ENCODE measurements at places on chromosomes 11 and 22. TPM values are rescaled to one million over a fixed set of nuclear protein-coding genes. Genes with fewer than 3 reads are reported as not detected.

DNA sequence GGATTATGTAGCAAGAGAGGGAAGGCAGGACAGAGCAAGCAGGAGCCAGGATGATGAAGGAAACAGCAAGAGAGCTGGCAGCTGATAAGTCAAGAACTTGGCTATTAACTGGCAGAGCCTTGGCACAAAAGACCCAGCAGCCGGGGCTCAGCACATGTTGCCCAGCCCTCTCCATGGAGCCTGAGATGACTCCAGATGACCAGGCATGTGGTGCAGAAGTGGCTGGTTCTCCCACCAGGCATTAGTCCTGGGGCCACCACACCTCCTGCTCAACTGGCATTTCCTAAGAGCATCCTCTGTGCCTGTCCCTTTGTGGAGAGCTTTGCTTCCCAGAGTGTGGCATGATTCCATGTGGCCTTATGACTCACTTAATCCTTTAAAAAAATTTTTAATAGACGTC lies 522.6 kb downstream of the MN1 start:
- H3K27ac ChIP-seq = no peak overlapping the region
- no peaks in the 10 kb centered on the region for H3K36me3 ChIP-seq
- H3K4me3 ChIP-seq = no peak overlapping the region
- no peaks in the 10 kb centered on the region for H3K4me1 ChIP-seq

BCO2 gene
- total RNA-seq = 8.4 TPM

DNA sequence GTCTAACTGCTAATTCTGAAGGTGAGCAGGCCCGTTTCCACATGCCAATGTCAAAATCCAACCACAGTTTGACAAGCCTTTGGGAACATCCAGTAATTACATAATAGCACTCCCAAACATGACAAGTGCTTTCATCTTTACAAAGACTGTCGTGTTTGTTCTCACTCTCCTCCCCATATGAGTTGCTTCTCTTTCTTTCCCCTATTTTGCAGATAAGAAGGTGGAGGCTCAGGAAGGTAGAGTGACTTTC lies 55.9 kb upstream of the CD44 start:
- no peaks in the 10 kb centered on the region for H3K27me3 ChIP-seq
- H3K4me1 ChIP-seq = peaks cover 44% of the 10 kb centered on the region
- no peak for DNase-seq
- no peaks in the 10 kb centered on the region for H3K36me3 ChIP-seq
- peak overlapping the region; percentile 71 for H3K27ac ChIP-seq
- H3K4me3 ChIP-seq = no peak overlapping the region

CRYBA4 gene
- not detected for total RNA-seq

GRCh38 chr22:38831166-38831945 lies 12.5 kb downstream of the NPTXR start:
- H3K4me1 ChIP-seq = no peaks in the 10 kb centered on the region
- H3K27ac ChIP-seq = no peak overlapping the region
- peak; percentile 43 for DNase-seq
- H3K4me3 ChIP-seq = no peak overlapping the region
- H3K27me3 ChIP-seq = no peaks in the 10 kb centered on the region

DNA sequence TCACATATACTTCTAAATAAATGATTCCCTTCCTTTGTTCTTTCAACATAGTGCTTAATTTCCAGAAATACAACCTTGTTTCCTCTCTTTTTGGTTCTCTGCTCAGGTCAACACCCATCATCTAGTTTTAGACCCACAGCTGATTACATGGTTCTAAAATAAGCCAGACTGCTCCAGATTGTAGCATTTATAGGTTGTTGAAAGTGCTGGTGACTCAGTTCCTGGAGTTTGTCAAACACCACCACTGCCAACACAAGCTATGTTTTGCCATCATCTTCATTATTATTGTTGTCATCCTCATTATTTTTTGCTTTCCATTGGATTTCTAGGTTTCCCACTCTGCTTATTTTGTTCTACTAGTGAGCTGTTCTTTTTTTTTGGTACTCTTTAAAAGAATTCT lies 22.3 kb upstream of the MMP20 start:
- H3K4me3 ChIP-seq = no peak overlapping the region
- no peaks in the 10 kb centered on the region for H3K36me3 ChIP-seq
- DNase-seq = no peak
- H3K4me1 ChIP-seq = no peaks in the 10 kb centered on the region
- H3K27ac ChIP-seq = no peak overlapping the region

DNA sequence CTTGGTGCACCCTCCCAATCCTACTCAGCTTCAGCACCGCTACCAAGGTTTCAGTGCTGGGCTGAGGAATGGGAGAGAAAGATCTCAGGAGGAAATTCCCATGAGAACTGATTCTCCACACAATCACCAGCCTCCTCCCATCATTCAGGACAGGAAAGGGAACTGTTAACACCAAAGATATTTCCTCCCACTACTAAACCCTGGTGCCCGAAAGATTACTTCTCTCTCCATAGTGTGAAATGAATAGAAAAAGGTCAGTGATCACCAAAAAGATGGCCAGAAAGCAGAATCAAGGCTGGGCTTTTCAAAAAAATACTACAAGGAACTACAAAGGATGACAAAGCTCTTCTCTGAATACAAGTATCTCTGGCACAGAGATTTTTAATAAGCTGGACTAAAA lies 26.1 kb downstream of the TCIRG1 start:
- H3K36me3 ChIP-seq = peaks cover 82% of the 10 kb centered on the region
- DNase-seq = no peak
- no peak overlapping the region for H3K4me3 ChIP-seq
- H3K4me1 ChIP-seq = no peaks in the 10 kb centered on the region

DNA sequence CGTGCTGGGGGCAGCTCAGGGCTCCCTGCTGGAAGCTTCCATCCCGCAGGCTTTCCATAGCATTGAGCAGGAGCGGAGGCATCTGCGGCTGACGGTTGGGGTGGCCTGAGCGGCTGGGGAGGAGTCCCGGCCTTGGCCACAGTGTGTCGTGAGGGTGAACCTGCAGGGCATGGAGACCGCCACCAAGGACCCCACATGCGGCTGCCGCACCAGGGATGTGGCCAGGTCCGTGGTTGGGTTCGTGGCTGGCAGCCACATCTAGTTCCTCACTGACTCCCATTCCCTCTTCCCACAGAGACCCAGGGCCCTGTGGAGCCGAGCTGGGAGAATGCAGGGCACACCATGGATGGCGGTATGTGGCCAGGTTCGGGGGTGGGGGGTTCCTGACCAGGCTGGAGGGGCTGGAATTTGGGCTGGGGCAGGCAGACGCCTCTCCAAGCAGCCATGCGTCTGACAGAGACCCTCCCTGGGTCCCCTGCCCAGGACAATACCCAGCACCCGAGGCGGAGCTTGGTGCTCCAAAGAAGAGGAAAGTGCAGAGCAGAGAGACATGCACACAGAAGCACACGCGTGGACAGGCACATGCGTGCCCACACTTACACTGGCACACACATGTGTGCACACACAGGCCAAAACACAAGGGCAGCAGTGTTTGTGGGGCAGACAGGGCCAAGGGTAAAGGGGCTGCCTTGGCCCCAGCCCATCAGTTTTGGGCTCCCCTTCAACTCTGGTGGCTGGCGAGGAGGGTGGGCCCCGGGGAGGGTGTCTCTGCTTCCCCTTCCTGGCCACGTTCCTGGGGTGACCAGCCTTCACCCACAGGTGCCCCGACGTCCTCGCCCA lies 2.7 kb downstream of the MUC5B start:
- H3K36me3 ChIP-seq = no peaks in the 10 kb centered on the region
- H3K27me3 ChIP-seq = peaks cover 15% of the 10 kb centered on the region
- H3K27ac ChIP-seq = no peak overlapping the region
- DNase-seq = no peak

GRCh38 chr11:57471496-57471895 lies 11.2 kb downstream of the RTN4RL2 start:
- H3K4me1 ChIP-seq = peaks cover 9% of the 10 kb centered on the region
- DNase-seq = no peak
- no peaks in the 10 kb centered on the region for H3K27me3 ChIP-seq
- no peaks in the 10 kb centered on the region for H3K36me3 ChIP-seq
- H3K27ac ChIP-seq = no peak overlapping the region

DNA sequence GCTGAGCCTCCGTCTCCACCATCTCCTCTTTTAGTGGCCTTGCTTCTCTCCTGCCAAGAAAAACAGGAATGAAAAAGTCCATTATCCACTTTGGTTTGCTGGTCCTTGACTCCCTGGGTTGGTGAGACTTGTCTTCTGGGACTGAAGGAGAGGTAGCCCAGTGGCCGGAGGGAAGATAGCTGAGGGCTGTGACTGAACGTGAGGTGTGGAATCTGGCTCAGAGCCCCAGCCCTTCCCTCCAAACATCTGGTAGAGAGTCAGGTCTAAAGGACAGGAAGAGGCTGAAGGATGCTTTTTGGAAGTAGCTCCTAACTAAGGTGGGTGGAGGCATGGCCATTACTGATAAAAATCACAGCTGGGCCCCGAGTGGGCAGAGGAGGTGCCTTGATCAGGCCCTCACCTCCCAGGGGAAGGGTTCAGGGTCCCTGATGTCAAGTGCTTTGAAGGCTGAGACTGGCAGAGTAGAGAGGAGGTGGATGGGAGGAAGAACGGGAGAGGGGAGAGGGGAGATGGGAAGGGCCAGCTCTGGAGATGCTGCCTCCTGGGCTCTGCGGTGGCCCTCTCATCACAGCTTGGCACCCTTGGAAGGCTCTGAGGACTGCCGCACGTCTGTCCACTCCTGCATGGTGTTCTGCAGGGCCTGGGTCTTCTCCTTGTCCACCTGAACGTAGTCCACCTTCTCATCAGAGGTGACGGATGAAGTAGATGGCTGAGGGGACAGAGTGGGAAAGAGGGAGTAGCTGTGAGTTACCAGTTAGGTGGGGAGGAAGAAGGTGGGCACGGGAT lies 30.2 kb downstream of the USP35 start:
- no peaks in the 10 kb centered on the region for H3K4me1 ChIP-seq
- no peak for DNase-seq
- H3K4me3 ChIP-seq = no peak overlapping the region

DNA sequence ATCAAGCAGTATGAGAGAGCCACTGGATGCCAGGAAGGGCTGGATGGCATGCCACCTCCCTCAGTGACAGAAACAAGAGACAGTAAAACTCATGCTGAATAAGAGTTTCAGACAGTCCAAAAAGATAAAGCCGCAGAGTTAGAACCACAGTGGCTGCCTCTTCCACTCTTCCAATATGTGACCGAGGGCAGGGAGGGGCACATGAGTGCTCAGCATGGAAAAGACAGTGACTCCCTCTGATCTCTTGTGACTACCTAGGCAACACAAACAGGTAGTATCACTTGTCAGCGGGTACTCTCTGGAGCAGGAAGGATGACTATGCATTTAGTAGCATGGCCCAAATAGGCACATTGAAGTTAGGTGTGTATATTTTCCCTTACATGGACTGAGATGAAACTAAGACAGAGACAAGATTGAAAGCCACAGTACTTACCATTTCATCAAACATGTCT lies 295.4 kb downstream of the CADM1 start:
- no peak overlapping the region for H3K27ac ChIP-seq
- DNase-seq = no peak
- no peak overlapping the region for H3K4me3 ChIP-seq
- H3K27me3 ChIP-seq = no peaks in the 10 kb centered on the region
- peaks cover under 1% of the 10 kb centered on the region for H3K36me3 ChIP-seq
- H3K4me1 ChIP-seq = peaks cover 2% of the 10 kb centered on the region

- no peak for DNase-seq
- no peaks in the 10 kb centered on the region for H3K27me3 ChIP-seq
- no peak overlapping the region for H3K27ac ChIP-seq
These were observed 30.9 kb downstream of the C11orf91 start for GRCh38 chr11:33669598-33670249.

MRGPRE gene
- total RNA-seq = not detected

GRCh38 chr11:78731027-78731426 lies 156.4 kb upstream of the NARS2 start:
- no peaks in the 10 kb centered on the region for H3K27me3 ChIP-seq
- no peak overlapping the region for H3K4me3 ChIP-seq
- DNase-seq = no peak
- H3K27ac ChIP-seq = no peak overlapping the region

- no peak for DNase-seq
- H3K36me3 ChIP-seq = no peaks in the 10 kb centered on the region
- peaks cover 18% of the 10 kb centered on the region for H3K4me1 ChIP-seq
- H3K4me3 ChIP-seq = no peak overlapping the region
- no peaks in the 10 kb centered on the region for H3K27me3 ChIP-seq
These were observed 46.0 kb downstream of the LRP5 start for GRCh38 chr11:68358416-68358815.

GRCh38 chr11:102139081-102139498 lies 28.8 kb downstream of the YAP1 start:
- H3K27me3 ChIP-seq = no peaks in the 10 kb centered on the region
- H3K4me1 ChIP-seq = peaks cover 15% of the 10 kb centered on the region

POTEH gene
- total RNA-seq = not detected

DNA sequence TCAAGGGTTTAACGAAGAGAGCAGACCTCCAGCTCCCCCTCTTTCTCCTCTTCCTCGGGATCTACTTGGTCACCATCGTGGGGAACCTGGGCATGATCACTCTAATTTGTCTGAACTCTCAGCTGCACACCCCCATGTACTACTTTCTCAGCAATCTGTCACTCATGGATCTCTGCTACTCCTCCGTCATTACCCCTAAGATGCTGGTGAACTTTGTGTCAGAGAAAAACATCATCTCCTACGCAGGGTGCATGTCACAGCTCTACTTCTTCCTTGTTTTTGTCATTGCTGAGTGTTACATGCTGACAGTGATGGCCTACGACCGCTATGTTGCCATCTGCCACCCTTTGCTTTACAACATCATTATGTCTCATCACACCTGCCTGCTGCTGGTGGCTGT lies 363 bp downstream of the OR8A1 start:
- H3K27me3 ChIP-seq = no peaks in the 10 kb centered on the region
- H3K4me1 ChIP-seq = no peaks in the 10 kb centered on the region
- H3K4me3 ChIP-seq = no peak overlapping the region
- no peak overlapping the region for H3K27ac ChIP-seq
- DNase-seq = no peak

- DNase-seq = no peak
- peaks cover 9% of the 10 kb centered on the region for H3K4me1 ChIP-seq
These were observed 2.7 kb downstream of the P2RY6 start for GRCh38 chr11:73274722-73275380.

DNA sequence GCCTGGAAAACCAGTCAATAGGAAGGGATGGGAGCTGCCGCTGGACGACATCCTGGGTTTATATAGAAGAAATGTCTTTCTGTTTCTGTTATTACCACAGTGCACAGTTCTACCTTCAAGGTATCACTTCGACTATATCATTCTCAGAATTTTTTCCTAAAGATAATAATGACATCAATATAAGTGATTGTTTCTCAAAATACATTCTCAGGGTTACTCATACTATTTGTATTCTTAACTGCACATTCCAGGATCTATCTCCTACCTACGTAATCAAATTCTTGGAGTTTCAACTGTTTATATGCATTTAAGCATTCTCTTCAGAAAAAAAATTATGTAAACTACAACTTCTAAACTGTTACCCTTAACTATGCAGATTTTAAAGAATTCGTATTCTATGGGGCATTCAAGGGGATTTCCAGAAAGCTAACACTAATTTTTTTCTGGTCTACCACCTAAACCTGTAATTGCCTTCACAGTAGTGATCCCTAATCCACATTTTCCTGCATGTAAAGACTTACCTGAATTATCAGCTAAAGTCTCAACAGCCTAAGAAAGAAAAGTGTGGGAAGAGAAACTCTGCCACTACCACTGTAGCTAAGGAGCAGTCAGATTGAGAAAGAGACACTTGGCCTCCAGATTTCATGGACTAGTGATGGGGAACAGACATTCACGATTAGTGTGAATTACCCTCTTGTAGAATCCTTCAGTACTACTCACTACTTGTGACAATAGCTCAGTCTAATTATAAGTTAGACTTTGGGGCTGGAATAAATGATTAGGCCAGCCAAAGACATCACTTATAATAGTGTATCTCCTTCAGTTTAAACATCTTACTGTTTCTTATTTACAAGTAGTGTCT lies at the start of gene OR51B5:
OR51B5 (minus strand) TSS at position 51 of the 862 bp plus-strand sequence; CDS start at position 51, 0 bp downstream.
- no peak within 1 kb of the TSS for H3K4me3 ChIP-seq
- no peaks in the 10 kb centered on the region for H3K4me1 ChIP-seq
- H3K36me3 ChIP-seq = no peaks in the 10 kb centered on the region
- no peak for DNase-seq
- H3K27ac ChIP-seq = no peak within 1 kb of the TSS
- no peaks in the 10 kb centered on the region for H3K27me3 ChIP-seq
